ENCODE measurements at places on chromosomes 12 and 14. TPM values are rescaled to one million over a fixed set of nuclear protein-coding genes. Genes with fewer than 3 reads are reported as not detected.

ACVRL1 gene
- total RNA-seq = 23.5 TPM

MLH3 gene
- total RNA-seq = 14.3 TPM

OR4E2 gene
- total RNA-seq = not detected

PHC1 gene
- 23.9 TPM for total RNA-seq

- no peaks in the 10 kb centered on the region for H3K27me3 ChIP-seq
- H3K4me3 ChIP-seq = no peak overlapping the region
- DNase-seq = no peak
- peaks cover 2% of the 10 kb centered on the region for H3K4me1 ChIP-seq
- H3K27ac ChIP-seq = no peak overlapping the region
- no peaks in the 10 kb centered on the region for H3K36me3 ChIP-seq
Measured at GRCh38 chr12:76713986-76714385, 49.9 kb upstream of the ZDHHC17 start.

DNA sequence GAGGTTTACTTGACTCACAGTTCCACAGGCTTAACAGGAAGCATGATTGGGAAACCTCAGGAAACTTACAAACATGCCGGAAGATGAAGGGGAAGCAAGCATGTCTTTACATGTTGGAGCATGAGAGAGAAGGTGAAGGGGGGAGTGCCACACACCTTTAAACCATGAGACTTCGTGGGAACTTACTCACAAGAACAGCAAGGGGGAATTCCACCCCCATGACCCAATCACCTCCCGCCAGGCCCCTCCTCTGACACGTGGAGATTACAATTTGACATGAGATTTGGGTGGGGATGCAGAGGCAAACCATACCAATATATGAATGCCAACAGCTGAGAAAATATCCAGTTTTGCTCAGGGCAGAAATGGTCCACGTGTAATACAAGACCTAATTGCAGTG lies 518.6 kb downstream of the VRK1 start:
- no peak for DNase-seq
- H3K27ac ChIP-seq = no peak overlapping the region
- H3K4me3 ChIP-seq = no peak overlapping the region
- H3K27me3 ChIP-seq = no peaks in the 10 kb centered on the region
- H3K4me1 ChIP-seq = no peaks in the 10 kb centered on the region

DNA sequence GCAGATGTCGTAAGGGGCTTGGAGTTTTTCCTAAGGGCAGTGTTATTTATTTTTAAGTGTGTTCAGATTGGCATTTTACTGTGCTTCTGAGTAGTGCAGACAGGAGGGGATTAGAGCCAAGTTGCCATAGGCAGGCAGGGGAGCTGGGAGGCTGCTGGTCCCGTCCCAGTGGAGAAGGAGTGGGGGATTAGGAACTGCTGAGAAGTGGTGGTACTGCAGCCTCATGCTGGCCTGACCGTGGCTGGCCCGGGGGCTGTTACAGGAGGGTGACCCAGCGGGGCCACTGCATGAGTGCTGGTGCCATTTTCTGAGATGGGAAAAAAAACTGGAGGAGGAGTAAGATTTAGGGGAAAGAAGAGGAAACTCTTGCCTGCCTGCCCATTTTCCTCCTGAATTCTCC lies 52.3 kb upstream of the DLK1 start:
- H3K27me3 ChIP-seq = peaks cover 37% of the 10 kb centered on the region
- H3K4me3 ChIP-seq = no peak overlapping the region
- no peak overlapping the region for H3K27ac ChIP-seq
- H3K36me3 ChIP-seq = no peaks in the 10 kb centered on the region
- no peak for DNase-seq
